NCI-H2171 treated with DMSO at 0.1 percent for 48 hours (cell line): ENCODE measurements at places on chromosomes 3 and 15.
A peak's percentile ranks its signal among the peaks of the same experiment; 100 is the strongest.

GRCh38 chr15:37209041-37209363 is 108.7 kb upstream of the MEIS2 start:
- no peak for DNase-seq

GRCh38 chr3:193947596-193947995 is 188.4 kb upstream of the HES1 start:
- no peak for DNase-seq

DNA sequence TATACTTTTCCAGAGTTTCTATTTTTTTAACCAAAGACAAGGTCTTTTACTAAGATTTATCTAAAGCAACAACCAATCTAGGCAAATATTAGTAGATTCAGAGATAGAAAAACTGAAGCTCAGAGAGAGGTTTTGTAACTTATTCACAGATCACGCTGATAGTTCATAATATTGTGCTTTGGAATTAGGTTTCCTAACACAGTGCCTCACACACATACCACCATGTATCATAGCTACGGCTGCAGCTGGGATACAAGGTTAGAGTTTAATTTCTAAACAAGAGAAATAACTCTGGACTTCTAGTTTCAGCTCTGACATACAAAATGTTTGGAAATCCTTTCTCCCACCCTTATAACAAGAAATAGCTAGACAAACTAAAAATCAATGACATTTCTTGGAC is 565.7 kb downstream of the PYDC2 start:
- no peak for DNase-seq

- no peak for DNase-seq
Measured at GRCh38 chr3:189325454-189325853, 153.7 kb downstream of the TPRG1 start.

- no peak for DNase-seq
Measured at GRCh38 chr3:72261566-72262564, 476.9 kb upstream of the PROK2 start.

GRCh38 chr3:150342896-150343467 is 65.1 kb upstream of the TSC22D2 start:
- no peak for DNase-seq

DNA sequence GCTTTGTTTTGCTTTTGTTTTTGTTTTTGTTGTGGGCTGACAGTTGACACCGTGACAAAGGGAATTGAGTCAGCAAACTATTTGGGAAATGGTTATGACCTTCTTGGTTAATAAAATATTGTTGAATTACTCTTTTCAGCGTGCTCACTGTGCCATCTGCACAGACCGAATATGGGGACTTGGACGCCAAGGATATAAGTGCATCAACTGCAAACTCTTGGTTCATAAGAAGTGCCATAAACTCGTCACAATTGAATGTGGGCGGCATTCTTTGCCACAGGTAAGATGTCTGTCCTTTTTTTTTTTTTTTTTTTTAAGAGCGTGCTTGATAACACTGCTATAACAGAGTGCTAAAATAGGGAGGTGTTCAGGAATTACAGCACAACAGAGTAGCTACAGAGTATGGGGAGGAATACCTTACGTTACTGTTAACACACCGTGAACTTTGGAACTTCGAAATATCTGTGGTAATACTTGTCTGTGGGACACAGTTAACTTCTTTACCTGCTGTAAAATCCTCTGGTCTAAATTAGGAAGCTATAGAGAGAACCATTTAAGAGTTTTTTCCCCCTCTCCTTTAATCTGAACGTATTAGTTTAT is 48.2 kb downstream of the PRKCI start:
- DNase-seq, result no peak

DNA sequence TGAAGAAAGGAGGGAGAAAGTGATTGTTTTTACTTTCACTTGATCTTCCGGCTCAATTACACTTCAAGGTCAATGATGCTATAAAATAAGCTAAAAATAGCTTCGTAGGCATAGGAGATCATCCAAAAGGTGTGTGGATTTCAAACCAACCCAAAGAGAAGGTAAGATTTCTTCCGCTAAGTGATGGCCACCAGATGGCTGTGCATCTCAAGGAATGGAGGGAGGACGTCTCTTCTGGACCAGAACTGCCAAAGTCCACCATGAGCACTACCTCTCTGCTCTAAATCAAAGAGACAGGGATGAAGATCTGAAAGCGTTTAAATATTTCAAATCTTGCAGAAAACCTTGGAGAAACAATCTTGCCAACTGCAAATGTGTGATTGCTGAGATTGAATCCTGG is 199.1 kb upstream of the ZPLD1 start:
- DNase-seq, result no peak

- no peak for DNase-seq
Measured at GRCh38 chr3:43334976-43335375, 48.6 kb downstream of the SNRK start.

- no peak for DNase-seq
Measured at GRCh38 chr3:52313774-52314188, 2.3 kb upstream of the DNAH1 start.

- peak; percentile 52 for DNase-seq
Measured at GRCh38 chr3:127694467-127695215, 21.9 kb downstream of the ABTB1 start.

DNA sequence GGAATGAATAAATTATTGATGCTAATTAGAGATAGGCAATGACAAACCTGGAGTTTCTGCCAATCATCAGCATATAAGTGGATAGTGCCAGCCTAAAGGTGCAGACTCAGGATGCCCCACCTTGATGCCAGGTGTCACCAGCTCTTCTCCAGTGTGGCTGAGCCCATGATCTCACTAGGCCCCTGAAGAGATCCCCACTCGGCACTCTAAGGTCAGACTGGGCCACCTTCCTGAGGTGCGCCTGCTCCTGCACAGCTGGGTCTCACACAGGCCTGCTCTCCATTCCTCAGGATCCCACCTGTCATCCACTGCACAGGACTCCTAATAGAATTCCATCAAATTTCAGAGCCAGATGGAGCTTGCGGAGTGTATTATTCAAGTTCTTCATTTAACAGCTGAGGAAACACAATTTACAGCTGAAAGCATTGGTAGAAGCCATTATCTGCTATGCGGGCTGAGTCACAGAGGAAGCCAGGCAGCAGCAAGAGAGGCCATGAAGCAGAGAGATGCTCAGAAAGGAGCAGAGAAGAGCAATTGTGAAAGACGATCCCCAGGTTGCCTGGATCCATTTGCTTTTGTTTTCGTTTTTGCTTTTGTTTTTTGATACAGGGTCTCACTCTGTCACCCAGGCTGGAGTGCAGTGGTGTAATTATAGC is 25.1 kb upstream of the FSTL1 start:
- DNase-seq, result peak; percentile 76

DNA sequence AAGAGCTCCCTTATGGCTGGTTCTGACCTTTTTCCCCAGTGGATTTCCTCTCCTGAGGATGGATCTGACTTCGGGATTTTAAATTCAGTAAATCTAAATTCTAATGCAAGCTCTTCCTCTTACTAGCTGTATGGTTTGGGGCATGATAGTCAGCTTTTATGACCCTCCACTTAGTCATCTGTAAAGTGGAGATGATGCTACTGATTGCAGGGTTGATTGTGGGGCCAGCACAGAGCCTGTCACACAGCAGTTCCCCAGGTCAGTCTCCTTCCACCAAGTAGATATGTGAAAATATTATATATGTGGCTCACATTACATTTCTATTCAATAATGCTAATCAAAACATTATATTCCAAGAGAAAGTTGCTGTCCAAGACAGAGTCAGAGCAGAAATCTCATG is 141.3 kb upstream of the UBE2E1 start:
- no peak for DNase-seq

DNA sequence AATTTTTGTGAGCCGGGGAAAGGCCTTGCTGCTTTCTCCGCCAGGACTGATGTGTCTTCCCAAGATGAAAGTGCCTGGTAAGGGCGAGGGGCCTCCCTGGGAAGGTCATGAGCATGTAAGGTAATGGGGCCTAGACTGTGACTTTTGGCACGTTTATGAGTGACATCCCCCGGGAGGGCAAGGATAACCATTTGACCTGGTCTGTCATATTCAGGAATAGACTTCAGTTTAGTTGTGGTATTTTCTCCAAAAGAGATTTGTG is 631 bp upstream of the CNBP start:
- DNase-seq, result peak; percentile 41

DNA sequence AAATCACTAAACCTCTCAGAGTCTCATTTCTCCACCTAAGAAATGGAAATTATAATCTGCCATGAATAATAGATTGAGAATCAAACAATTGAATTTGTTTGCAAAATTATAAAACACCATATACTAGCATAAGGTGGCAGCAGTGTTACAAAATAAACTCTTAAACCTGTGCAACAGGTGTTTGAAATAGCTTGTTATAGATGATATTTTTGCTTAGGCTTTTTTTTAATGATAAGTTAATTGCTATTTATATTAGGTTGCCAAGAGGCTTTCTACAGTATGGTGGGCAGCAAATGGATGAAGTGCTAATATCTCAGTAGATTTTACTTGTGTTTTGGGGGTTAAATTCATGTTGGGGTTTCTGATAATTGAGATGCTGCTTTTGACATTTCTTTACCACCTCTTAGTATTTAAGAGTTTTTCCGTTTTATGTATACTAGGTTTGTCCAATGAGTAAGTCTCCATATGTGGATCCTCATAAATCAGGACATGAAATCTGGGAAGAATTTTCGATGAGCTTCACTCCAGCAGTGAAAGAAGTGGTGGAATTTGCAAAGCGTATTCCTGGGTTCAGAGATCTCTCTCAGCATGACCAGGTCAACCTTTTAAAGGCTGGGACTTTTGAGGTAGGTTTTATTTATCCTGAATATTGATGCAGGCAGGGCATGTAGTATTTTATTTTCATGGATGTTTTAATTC is 19.6 kb downstream of the NR1D2 start:
- no peak for DNase-seq

DNA sequence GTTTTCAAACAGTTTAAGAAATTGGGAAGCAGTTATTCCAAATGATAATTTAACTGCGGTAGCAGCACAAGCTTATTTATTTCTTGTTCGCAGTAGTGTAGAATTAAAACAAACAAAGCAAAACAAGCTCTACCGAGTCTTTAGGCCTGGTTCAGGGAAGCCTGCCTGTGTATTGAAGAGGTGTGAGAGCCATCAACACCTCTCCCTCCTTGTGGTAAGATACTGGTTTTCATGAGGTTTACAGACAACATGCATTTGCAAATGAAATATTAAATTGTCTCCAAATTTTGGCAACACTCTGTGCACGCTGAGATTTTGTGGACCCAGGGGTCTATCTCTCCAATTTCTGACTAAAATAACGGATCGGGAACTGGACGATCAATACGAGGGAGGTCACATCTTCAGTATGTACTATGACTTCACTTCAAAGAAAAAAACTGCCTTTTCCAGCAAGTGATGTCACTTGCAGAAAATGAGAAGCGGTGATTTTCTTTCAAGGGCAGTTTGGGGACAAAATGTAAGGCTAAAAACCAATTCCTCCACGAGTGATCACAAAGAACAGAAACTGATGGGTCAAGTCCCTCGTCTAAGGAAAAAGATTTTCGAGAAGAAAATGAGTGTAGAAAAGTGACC is 721 bp downstream of the ATR start:
- peak; percentile 62 for DNase-seq

GRCh38 chr15:98941595-98942255 is 65.9 kb downstream of the PGPEP1L start:
- DNase-seq, result no peak

DNA sequence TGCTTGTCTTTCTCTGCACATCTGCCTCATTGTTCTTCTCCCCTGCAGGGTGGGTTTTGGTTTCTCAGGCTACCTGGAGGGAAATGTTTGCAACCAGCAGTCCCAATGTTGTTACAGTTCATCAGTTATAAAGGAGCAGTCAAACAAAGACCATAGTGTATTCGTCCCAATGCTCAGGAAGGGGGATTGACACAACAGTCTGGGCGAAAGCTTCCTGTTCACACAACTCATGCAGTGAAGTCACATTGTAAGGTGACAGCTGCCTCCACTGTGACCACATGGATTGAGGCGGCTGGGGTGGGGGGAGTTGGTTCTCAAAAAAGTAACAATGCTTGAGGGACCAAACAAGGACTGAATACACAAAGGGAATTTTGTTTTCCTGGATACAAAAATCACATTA is 28.8 kb upstream of the TF start:
- DNase-seq, result no peak

DNA sequence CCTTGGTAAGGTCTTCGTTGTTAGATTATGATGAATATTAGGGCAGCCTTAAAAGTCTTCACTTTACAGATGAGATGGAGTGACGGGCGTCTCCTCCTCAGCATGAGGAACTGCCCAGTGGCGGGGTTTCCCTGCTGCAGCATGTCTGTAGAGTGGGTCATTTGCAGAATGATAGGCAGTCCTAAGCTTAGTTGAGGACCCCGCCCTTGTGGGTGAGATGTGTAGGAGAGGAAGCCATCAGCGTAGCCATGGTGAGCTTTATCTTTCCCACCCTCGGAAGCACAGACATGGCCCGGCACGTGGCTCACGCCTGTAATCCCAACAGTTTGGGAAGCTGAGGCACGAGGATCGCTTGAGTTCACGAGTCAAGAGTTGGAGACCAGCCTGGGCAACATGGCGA is 877 bp downstream of the NIT2 start:
- DNase-seq, result no peak

- DNase-seq, result no peak
Measured at GRCh38 chr3:193372783-193373182, 5.8 kb downstream of the ATP13A5 start.

DNA sequence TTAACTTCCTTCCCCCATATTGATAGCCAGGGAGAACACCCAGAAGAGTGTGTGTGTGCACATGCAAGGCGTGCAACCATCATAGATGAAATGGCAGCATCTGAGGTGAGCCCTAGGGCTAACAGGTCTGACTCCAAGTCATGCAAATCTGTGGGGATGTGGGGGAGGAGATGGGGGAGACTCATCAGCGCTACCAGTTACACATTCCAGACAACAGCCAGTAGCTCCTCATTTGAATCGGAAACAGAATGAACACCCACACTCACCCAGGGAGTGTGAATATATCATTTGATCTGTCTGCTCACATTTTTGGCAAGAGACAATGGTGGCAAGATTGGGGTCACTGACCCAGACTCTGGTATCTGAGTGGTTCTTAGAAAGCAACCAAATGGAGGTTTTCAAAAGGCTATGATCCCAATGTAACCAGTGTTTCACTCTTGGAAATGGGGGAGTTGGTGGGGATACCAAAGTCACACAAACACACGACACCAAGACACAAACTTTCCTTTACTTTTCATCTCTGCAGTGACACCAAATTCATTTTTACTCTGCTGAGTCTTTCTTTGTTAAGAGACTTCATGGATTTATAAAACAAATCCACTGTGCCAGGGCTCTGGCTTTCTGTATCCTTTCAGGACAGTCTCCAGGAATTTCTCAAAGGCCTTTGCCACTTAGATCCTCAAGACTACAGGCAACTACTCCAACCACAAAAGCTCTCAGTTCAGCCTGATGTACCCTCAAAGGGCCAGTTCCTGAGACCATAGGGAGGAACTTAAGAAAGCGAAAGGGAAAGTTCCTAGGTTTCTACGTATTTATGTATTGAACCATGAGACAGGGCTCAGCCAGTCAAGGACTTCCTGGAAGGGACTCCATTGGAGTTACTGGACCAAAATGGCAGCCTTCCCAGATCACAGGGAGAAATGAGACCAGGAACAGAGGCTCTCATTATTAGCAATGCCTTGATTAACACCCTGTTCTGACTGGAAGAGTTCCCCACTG is 2.2 kb downstream of the CDCP1 start:
- DNase-seq, result no peak

GRCh38 chr3:46565607-46566039 is 479 bp downstream of the LRRC2 start:
- no peak for DNase-seq
